ENCODE measurements at places on chromosomes 2 and 18.

DNA sequence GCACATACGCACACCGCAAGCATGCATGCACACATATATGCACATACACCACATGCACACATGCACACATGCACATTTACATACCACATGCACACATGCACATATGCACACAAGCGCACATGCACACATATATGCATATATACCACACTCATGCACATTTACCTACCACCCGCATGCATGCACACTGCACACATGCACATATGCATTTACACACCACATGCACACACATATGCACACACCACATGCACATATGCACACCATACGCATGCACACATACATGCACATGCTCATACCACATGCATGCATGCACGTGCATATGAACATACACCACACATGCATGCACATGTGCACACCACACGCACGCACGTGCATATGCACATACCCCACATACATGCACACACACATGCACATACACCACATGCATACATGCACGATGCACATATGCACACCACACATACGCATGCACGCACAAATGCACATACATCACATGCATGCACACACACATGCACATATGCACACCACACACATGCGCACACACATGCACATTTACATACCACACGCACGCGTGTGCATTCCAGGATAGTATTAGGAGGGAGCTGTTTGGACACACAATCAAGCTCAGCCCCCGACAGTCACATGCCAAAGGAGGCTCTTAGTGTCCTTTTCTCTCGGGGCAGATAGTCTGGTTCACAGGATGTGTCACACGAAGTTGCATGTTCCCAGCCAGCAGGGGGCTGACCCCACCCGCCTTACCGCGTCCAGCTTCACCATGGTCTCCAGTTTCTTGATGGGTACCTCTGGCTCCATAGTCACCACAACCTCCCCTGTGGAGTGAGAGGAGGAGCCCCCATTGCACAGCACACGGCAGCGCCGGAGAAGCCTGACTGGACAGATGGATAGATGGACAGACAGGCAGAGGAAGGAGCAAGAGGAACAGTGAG lies 5.9 kb downstream of the OTOF start:
- peak; percentile 22 for DNase-seq

DNA sequence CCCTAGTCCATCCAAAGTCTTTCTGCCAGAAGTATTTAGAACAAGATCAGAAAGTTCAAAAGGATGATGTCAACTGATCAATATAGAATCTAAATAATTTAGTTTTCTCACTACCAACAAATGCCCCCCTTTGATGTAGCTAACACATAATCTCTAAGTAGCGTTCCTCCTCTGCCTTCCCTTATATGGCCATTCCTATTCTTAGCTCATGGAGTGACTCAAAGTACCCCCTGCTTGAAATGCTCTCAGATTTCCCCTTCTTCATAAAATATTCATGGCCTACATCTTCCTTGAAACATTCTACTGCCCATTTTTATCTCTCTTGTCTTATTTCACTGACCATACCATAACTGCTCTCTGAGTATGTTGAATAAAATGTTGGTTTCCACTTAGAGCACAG lies 151.5 kb downstream of the UPP2 start:
- DNase-seq: no peak

DNA sequence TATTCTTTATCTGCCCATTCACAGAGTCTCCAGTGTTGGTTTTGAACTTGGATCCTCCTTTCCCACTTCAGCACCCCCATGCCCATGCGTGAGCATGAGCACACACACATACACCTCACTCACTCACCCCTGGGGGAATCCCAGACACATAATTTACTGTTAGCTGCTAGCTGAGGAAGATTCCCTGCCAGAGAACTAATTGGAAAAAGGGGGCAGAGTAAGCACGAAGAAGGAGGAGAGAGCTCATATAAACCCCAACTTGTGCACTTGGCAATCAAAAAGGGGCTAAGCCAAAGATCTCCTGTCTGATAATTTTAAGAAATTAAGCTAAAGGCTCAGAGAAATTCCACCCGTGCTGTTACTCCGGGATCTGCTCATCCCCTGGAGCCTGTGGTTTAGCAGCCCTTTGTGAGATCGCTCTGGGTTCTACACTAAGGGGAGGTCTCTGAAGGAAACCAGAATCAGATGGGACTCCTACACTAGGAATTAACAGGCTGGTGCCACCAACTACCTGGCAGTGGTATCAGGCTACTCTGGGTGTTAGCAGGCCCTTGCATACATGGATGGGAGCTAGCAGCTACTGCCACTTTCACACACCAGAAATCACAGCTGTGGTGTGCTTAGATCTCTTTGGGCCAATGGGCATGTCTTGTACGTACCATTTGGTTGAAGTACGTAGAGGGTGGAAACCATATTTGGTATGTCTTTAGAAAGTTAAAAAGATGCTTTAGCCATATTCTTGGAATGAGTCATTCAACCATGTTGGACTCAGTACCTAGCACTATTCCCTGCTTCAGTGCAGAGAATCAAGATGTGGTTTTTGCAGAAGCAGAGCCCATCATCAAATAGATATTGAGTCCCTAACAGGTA lies 95.6 kb upstream of the SLC14A2 start:
- DNase-seq: no peak

DNA sequence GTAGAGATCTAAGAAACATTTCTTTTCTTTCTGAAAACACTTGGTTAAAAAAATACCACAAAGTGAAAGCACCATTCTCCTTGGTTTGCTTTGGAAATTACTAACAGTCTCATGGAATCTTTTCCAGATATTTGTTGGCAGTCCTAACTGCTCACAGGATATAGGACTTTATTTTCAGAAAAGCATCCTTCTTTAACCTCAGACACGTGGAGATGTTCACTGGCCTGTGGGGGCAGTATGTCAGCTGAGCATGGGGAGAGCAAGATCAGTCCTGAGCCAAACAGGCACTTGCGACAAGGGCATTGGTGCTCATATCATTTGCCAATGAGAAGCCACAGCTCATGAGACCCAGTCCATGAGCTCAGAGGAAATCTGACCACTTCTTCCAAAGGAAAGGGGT lies 371.9 kb downstream of the NBAS start:
- peak; percentile 87 for DNase-seq

GRCh38 chr2:86747711-86748639 lies 27.9 kb downstream of the RMND5A start:
- DNase-seq: peak; percentile 68

- no peak for DNase-seq
Measured at GRCh38 chr2:4992226-4992625, 700.0 kb upstream of the SOX11 start.

DNA sequence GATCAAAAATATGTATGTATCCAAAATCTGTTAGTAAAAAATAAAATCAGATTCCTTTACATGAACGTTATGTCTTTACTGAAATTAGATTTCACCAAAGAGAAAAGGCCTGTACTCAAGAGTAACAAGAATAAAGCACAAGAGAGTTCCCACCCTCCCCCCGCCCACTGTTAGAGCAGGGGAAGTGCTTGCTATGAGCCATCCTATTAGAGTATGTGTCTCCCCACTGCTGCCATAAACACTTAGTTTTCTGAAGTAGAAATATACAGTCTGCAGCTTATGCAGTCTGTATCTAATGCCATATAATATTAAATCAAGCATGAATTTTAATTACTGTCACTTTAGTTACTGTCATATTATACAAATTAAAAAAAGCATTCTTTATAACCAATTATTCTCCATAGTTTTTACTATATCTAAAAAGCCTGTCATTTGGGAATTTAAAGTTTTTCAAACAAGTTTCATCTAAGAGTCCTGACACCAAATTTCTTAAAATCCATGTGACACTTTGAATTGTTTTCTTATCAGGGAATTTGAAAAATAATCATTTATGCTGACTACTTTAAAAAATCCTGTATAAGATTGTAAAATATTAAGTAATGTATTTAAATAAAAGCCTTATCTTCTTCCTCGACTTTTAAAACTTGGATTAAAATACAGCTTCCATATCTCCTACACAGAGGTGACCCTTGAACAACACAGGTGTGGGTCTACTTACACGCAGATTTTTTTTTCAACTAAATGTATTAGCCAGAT lies 51.8 kb upstream of the GPR75 start:
- no peak for DNase-seq

DNA sequence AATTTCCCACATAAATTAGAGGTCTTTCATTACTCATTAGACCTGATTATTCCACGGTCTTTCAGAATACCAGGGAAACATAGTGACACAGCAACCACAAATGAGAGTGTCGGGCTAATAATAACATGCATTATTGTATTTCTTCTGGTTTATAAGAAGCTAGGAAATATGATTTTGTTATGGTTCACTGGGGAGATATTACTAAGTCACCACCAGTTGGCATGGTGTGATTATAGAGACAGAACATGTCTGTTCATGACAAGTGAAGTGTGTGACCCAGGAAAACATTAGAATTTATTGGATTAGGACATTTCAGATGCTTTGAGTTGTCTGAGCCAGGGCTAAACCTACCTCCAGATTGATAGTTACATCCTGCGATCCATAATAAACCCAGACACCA lies 494.4 kb downstream of the FBXO15 start:
- DNase-seq: no peak

GRCh38 chr2:71609958-71610357 lies 156.6 kb downstream of the DYSF start:
- peak; percentile 48 for DNase-seq

- no peak for DNase-seq
Measured at GRCh38 chr2:227856697-227857096, 14.7 kb upstream of the DAW1 start.

- DNase-seq: no peak
Measured at GRCh38 chr18:58527285-58527951, 101.5 kb downstream of the ALPK2 start.

- no peak for DNase-seq
Measured at GRCh38 chr2:215059724-215060123, 78.7 kb downstream of the ABCA12 start.

GRCh38 chr2:203739351-203739750 lies 32.9 kb downstream of the CD28 start:
- no peak for DNase-seq

- DNase-seq: peak; percentile 55
Measured at GRCh38 chr2:70514612-70515055, 39.0 kb downstream of the TGFA start.

DNA sequence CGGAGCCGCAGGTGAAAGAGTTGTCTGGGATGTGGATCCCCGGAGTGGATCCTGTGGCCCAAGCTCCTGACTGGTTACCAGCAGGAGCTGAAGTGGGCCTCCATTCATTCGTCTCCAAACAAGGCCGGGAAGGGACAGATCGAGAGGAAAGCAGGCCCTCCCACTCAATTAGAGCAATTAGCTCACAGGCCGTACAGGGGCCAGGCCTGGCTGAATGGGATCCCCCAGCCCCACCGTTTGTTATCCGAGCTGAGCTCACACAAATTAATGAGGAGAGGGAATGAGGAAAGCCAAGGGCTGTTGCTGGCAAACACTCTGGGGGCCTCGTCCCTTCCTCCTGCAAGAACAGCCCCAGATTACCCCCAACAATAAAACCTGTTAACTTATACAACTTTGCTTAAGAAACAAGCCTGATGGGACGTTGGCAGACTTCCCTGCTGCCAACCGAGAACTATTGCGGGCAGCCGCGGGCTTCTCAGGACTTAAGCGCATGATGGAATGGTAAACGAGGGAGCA lies 338.0 kb downstream of the BCL11A start:
- no peak for DNase-seq

- peak; percentile 50 for DNase-seq
Measured at GRCh38 chr2:54611830-54612545, 111.5 kb upstream of the EML6 start.

DNA sequence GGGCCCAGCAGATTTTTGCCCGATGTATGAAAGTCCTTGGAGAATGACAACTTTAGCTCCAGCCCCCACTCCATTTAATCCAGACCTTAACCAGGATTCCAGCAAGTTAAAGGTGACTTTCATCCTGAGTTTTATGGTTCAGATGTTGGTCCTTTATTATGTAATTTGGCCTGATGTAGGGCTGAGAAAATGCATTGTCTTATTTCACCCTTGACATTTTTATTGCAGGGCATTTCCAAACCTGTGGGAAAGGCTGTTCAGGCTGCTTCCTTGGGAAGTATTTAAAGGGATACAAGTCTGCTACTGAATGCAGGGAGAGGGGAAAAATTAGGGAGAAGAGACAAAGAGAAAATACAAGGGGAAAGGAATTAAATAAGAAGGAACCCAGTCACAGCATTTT lies 48.8 kb downstream of the ASB1 start:
- no peak for DNase-seq

DNA sequence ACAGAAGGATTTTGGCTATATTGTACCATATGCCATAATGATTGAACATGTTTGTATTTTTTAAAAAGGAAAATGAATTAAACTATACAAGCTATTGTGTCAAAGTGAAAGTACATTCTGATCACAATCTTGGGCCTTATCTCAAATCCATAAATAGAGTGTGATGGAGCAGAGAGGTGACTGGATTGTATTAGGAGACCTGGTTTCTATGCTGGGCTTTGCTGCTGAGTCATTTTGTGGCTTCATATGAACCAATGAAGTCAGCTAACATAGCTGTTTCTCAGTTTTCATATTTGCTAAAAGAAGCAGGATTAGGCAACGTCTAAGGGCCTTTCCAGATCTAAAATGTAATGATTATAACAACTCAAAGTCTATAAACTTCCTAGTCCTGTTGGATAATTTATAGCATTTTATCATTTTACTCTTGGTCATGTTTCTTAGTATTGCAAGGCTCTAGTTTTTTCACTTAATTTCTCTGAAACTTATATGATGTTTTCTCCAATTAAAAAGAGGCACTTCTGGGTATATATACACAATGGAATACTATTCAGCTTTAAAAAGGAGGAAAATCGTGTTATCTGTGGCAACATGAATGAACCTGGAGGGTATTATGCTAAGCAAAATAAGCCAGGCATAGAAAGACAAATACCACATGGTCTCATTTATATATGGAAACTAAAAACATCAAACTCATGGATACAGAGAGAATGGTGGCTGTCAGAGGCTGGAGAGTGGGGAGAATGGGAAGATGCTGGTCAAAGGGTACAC lies 112.3 kb downstream of the MEP1B start:
- DNase-seq: no peak

GRCh38 chr2:56410140-56410539 lies 226.3 kb downstream of the CCDC85A start:
- no peak for DNase-seq

DNA sequence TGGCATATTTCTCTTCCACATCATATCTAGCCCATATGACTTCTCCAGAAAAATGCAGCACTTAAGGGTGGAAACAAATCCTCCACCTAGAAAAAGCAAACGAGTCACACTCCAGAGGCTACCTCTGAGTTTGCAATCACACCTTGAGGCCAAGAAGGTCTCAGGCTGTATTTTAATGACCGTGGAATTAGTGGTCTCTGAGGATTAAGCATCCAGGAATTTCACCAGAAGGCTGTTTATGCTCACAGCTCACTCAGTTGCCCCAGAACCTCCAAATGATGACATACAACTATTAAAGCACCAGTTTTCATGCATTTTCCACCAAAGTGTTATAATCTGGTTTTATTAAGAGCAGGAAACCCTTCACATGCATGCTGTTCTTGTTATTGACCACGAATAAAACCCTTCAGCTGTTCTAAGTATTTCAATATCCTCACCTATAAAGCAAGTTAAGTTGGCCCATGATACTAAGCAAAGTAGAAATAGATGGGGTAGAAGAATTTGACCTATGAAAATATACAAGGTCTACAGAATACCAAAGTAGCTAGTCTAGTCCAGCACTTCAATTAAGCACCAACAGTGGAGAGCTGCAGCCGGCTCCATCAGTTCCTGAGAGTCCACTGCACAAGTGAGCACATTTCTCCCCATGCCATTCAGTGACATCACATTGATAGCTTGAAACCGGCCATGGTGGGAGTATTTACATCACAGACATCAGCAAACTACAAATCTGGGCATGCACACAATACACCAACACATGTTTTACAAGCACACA lies 39.5 kb upstream of the SLC14A1 start:
- no peak for DNase-seq

- DNase-seq: no peak
Measured at GRCh38 chr2:133768256-133768655, 200.0 kb upstream of the NCKAP5 start.
